Cortex of kidney (tissue), 1 donor: ENCODE measurements at places on chromosomes 2 and 18.

GRCh38 chr2:137693534-137693933, 270.7 kb upstream of the HNMT start:
- DNase-seq = no peak

DNA sequence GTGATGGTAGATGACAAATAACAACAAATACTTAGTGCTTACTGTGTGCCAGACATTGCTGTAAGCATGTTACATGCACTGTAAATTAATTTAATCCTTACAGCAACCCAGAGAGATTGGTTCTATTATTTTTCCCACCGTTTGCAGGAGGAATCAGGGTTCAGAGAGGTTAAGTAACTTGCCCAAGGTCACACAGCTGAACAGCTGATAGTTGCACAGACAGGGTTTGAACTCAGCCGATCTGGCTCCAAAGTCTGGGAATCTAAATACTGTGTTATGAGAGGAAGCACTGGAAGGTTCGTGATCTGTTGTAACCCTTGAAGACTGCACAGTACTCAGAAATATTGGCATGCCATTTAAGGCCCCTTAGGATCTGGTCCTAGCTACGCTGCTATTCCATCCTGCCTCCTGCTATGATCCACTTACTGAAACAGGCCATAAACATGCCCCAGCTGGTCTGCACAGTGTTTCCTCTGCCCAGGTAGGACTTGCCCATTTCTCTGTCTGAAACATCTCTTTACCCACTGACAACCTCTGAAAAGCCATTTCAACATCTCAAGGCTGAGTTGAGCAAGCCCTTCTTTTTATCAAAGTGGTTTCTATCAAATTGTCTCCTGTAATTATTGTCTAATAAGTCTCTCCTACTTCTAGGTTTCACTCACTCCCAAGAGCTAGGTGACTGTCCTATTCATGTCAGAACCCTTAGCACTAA, 40.4 kb upstream of the MRPL33 start:
- no peak for DNase-seq

DNA sequence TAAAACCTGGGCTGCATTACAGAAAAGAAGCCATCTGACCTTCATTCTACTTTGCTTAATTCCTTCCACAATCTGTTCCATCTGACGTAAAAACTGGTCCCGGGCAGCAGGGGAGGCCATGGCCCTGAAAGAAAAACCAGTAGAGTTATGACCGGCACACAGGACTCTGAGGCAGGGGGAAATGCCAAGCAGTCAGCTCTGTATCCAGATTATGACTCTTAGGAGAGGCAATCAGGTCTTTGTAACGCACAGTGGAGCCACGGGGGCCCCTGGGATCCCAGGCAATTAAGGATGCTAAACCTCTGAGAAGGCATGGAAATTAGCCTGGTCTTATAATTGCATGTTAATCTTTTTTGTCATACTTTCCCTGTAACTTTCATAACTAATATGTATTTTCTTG, 78.4 kb downstream of the CCDC93 start:
- no peak for DNase-seq

DNA sequence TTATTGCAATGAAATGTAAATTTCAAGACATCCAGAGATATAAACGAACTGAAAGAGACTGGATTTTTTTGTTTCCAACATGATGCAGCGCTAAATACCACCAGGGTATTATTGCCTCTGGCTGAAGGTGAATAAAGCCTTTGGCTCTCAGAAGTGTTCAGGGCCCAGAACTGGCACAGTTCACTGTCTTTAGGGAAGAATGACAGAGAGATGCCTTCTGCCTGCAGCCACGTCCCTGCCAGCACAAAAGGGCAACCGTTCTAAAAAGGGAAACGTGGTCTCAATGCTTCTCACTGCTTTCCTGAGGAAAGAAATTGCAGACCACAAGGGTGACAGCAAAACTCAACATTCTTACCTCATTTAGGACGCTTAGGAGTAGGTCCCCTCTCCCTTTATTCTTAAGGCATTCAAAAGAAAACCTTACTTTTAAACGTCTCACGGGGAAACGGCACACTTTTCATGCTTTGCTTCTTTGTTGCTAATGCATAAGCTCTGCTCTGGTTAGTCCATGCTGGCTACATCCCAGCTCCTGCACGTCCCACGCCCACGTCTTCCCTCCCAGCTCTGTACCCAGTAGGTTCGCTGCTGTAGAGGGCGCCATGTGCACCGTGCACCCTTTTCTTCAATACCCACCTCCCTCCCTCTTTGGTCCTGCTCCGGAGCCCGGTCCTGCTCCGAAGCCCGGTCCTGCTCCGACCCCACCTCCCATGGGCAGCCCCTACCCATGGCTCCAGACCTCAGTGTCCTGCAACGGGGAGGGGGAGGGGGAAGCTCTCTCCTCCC, 171.0 kb downstream of the HRH4 start:
- no peak for DNase-seq

DNA sequence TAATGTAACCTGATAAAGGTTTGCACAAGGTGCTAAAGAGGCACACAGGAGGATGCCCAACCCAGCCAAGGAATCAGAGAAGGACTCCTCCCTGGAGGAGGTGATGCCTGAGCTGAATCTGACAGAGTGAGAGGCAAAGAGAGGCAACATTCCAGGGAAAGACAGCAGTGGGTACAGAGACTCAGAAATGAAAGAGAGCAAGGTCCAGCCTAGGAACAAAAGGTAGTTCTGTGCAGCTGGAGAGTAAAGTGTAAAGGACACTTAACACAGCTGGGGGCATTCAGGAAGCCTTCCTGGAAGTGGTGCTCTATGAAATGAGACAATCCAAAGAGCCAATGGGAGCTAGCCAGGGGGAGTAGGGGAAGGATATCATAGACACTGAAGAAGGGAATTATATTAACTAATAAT, 181.0 kb upstream of the GLI2 start:
- no peak for DNase-seq

GRCh38 chr2:73685764-73686438, 43.7 kb upstream of the NAT8 start:
- no peak for DNase-seq
